ENCODE measurements at places on chromosomes 7 and 10.

- H3K27me3 ChIP-seq = peaks cover 83% of the 10 kb centered on the region
- H3K36me3 ChIP-seq = no peaks in the 10 kb centered on the region
- DNase-seq = no peak
- H3K27ac ChIP-seq = no peak overlapping the region
- peaks cover 20% of the 10 kb centered on the region for H3K4me1 ChIP-seq
- peak overlapping the region; percentile 87 for H3K4me3 ChIP-seq
Measured at GRCh38 chr10:101293007-101293723, 60.8 kb upstream of the BTRC start.

DNA sequence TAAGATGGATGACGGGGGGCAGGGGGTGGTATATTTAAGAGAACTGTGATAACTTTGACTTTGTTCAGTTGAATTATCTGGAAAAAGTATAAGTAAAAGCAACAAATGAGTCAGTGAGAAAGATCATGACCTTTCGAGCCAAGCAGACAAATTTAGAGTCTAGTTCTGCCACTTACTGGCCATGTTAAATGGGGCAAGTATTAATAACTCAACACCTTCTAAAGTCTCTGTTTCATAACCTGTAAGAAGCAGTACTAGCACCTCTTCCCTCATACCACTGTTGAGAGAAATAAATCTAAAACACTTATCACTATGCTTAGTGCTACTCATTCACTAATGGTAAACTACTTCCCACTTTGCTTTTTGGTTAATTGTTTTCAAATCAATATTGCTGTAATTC is 604.4 kb upstream of the LRRN3 start:
- no peak overlapping the region for H3K27ac ChIP-seq
- H3K4me3 ChIP-seq = no peak overlapping the region
- H3K27me3 ChIP-seq = peaks cover 6% of the 10 kb centered on the region
- no peaks in the 10 kb centered on the region for H3K36me3 ChIP-seq
- H3K4me1 ChIP-seq = no peaks in the 10 kb centered on the region
- DNase-seq = no peak

DNA sequence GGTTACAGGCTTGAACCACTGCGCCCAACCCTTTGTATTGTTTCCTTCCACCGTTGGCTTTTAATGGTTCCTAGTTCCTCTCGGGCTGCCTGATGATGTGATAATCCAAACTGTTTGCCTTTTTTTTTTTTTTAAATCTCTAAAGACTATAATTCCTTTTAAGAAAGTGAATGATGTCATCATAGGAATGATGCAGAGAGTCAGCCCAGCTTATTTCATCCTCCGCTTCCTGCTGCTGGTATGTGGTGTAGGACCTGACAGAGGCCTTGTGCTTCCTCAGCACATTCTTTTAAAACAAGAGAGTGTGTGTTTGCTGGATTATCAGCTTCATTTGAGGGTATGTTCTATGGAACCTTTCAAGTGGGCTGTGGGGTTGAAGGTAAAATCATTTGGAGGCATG is 241.4 kb downstream of the LRMDA start:
- H3K4me3 ChIP-seq = no peak overlapping the region
- H3K36me3 ChIP-seq = no peaks in the 10 kb centered on the region
- DNase-seq = no peak
- H3K27ac ChIP-seq = peak overlapping the region; percentile 71
- H3K27me3 ChIP-seq = peaks cover 49% of the 10 kb centered on the region

GRCh38 chr7:32869716-32870115 is 21.8 kb downstream of the KBTBD2 start:
- H3K36me3 ChIP-seq = peaks cover 48% of the 10 kb centered on the region
- H3K27me3 ChIP-seq = no peaks in the 10 kb centered on the region
- no peak for DNase-seq

DNA sequence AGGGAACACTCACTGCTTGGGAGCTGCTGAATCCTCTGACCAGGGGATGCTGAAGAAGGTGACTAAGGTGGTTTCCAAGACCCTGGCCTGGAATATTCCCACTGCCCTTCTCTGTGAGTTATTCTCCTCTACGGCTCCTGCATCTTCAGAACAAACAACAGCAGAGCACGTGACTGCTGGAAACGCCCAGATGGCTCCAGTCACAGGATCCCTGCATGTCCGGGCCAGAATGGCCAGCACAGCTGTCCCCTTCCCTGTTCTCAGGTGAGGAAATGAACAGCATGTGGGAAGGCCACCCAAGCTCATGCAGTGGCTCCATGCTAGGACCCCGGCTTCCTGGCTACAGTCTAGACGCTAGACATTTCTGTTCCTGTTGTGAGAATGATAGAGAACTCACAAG is 43.1 kb downstream of the GHRHR start:
- H3K36me3 ChIP-seq = no peaks in the 10 kb centered on the region
- H3K4me1 ChIP-seq = peaks cover 7% of the 10 kb centered on the region
- H3K27me3 ChIP-seq = peaks cover 38% of the 10 kb centered on the region
- H3K4me3 ChIP-seq = no peak overlapping the region

Measured in type B pancreatic cell (in vitro differentiated cells).